Astrocyte of the cerebellum (primary cell): ENCODE measurements at places on chromosomes 12 and 14.
A peak's percentile ranks its signal among the peaks of the same experiment; 100 is the strongest.

DNA sequence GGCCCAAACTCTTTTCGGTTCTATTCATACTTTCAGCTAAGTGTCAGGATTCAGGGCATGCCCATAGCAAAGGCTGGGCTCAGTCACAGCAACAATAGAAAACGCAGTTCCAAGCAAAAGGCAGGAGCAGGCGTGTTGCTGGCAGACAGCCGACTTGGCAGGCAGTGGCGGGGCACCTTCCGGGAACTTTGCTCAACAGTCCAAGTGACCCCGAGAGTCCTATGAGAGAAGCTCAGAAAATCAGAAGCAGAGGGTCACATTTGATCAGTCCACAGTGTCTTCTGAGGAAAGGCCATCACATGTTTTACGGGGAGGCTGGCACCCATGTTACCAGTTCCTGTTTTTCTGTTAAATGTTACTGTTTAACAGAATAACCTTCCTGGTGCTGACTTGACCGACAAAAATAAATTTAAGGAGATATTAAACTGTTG lies 115.0 kb downstream of the DACT1 start:
- no peak for DNase-seq

DNA sequence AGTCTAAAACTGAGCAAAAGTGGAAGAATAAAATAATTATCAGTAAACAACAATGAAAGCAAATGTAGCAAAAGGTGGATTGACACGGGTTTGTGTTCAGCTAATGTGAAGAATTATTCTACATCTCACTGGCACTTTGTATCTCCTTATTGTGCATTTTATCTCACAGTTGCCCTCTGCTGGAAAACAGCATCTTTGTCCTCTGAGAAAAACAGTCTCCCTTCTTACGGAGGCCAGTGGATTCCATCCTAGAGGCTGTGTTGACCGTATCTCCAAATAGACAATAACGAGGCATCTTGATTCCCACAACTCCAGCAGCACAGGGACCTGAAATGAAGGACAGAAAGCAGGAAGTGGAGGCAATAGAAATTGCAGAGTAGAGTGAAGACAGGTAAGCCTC lies 51.3 kb upstream of the PLBD1 start:
- no peak for DNase-seq

- peak; percentile 19 for DNase-seq
Observed at GRCh38 chr14:87483271-87484260, 509.4 kb downstream of the GALC start.

DNA sequence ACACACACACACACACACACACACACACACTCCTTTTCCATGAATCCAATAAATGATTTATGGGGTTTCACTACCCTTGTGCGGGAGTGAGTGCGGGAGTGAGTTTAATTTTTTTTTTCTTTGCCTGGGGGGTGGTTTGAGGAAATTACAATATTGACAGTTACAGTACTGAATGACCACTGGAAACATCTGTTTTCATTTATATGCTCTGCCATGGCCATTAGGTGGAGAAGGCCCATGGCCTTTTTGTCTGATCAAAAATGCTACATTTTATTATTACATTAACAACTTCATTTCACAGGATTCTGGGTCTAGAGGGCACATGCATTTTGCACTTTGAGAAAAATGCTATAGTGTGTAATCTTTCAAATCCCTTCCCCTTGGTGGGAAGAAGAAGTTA lies 5.9 kb downstream of the TBX3 start:
- no peak for DNase-seq

- no peak for DNase-seq
Observed at GRCh38 chr14:32559590-32559989, 230.5 kb downstream of the AKAP6 start.

DNA sequence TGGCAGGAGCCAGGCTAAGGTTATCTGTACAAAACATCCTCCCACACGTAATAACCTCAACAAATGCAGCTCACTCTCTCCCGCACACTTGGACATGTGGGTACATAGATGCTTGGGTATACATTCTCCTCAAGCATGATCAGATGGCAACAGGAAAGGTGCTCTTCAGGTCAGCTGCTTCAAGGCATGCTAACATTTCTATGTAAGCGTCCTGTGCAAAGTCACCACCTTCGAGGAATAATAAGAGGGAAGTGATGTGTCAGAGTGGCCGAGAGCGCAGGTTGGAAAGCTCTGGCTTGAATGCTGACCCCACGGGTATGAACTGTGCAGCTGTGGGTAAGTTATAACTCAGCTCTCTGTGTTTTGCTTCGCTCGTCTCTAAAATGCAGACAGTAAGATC lies 24.2 kb upstream of the SLC6A12 start:
- DNase-seq, result no peak

- no peak for DNase-seq
Observed at GRCh38 chr12:31578632-31579031, 12.3 kb downstream of the DENND5B start.

DNA sequence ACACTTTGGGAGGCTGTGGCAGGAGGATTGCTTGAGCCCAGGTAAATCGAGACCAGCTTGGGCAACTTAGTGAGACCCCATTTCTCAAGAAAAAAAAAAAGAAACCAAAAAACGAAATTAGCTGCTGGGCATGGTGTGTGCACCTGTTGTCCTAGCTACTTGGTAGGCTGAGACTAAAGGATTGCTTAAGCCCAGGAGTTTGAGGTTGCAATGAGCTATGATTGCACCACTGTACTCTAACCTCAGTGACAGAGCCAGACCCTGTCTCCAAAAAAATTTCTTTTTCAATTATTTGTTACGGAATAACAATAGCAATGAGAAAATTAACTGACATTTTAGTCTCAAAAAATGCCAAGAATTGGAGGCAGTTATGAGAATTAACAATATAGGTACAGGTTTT lies 128.0 kb downstream of the CCDC91 start:
- DNase-seq, result no peak

GRCh38 chr14:100410056-100410565 lies 87.0 kb downstream of the SLC25A47 start:
- peak; percentile 83 for DNase-seq

- DNase-seq, result peak; percentile 6
Observed at GRCh38 chr12:99529966-99530365, 117.6 kb upstream of the GARIN6 start.

DNA sequence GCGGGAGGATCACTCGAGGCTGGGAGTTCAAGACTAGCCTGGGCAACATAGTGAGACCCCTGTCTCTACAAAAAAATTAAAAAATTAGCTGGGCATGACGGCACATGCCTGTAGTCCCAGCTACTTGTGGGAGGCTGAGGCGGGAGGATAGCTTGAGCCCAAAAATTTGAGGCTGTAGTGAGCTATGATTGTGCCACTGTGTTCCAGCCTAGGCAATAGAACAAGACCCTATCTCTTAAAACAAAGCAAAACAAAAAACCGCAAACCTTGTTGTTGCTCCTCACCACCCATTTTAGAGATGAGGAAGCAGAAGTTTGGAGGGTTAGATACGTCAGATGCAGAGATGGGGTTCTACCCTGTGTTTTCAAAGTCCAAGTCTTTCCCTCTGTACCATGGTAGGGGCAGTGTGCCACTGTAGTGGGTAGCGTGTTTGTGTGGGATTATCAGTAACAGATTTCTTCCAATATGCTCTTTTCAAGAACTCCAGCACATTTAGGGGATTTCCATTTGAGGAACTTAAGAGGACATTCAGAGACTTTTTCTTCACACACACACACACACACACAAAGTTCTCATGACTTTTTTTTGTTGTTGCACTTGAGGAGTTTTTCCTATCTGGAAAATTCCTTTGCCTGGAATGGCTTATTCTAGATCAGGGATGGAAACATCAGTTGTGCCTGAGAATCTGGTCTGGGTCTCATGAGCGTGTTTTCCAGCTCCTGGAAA lies 186.5 kb downstream of the CHST11 start:
- no peak for DNase-seq

- DNase-seq, result no peak
Observed at GRCh38 chr14:39880106-39880695, 448.0 kb upstream of the FBXO33 start.

DNA sequence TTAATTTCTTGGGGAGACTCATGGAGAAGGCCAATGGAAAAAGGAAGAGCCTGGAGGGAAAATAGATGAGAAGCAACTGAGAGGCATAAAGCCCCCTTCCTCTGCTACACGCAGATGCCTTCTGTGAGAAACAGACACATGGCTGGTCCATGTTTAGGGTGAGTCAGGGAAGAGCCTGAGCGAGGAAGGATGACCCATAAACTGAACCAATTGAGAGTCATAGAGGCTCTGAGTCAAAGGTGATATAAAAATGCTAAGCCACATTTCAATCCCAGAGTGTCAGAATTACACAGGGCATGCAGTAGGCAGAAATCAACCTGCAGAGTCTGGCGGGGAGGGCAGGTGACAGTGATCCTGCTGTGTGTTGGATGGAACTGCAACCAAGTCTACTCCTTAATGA lies 30.1 kb upstream of the NEDD1 start:
- DNase-seq, result no peak

- peak; percentile 89 for DNase-seq
Observed at GRCh38 chr14:30223385-30223785, 295.7 kb upstream of the PRKD1 start.

GRCh38 chr14:106396999-106397398 lies 870.6 kb downstream of the TMEM121 start:
- DNase-seq, result no peak
